ENCODE measurements at places on chromosomes 1 and 21. TPM values are rescaled to one million over a fixed set of nuclear protein-coding genes. Genes with fewer than 3 reads are reported as not detected.

DNA sequence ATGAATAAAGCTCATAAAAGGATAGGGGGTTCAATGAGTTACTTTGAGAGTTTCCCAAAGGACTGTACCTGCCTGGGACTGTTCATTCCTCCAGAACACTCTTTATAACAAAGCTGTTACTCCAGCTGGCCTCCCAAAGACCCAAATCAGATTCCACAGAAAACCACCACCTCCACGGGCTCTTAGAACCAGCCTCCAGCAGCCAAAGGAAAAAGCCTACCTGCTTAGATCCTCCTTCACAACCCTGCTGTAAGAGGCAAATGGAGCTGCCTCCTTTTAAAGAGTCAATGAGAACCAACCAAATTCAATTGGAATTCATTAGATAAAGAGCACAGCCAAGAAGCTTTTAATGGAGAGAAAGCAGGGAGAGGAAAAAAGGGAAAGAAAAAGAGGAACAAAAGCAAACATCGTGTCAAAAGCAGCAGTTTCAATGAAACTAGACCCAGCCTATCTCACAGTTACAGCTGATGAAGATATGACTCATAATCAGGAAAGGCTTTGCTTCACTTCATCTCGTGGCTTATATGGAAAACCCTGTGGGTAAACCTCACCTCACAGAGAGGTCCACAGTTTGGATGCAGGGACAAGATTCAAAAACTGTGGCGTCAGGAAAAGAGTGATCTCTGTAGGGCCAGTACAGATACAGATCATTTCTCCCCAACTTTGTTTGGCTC is 27.8 kb upstream of the FMO4 start:
- DNase-seq: no peak

The MCOLN2 gene
- total RNA-seq: 0.71 TPM

The RNF223 gene
- not detected for total RNA-seq

DNA sequence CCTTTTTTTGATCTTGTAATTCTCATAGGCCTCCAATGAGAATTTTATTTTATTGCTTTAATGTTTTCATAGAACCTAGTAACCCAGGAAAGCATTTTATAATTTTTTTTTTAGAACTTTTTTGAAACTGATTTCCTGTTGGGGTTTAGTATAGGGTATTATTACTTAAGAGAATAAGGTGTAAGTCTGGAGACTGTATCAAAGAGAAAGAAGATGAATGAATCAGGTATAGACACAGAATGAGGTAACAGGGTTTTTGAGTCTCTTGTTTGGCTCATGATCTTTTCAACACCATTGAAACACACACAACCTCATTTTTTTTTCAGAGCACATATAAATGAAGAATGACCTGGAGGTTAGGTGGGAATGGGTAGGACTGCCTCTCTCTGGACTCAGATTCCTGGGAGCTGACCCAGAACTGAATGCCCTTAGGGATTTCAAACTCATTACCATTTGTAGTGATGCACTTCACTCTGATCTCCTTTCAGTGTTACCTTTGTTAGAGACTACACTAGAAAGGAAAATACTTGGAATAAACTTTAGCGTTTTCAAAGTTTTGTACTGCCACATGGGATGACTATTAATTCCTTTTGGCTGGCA is 51.0 kb downstream of the EPB41 start:
- DNase-seq: no peak

Measured in posterior vena cava (tissue), 2 donors.